H1 (cell line): ENCODE measurements at places on chromosomes 3 and 15.

DNA sequence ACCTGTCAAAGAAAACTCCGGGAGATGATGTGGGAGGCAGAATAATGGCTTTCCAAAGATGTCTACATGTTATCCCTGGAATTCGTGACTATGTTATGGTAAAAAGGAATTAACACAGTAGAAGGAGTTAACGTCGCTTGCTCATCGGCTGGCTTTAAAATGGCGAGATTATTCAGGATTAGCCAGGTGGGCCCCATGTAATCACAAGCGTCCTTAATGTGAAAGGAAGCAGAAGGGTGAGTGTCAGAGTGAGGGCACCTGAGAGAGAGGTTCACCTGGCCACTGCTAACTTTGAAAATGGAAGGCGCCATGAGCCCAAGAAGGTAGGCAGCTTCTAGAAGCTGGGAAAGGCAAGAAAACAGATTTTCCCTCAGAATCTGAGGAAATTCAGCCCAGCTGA, 557.2 kb downstream of the EPHB1 start:
- no peak for DNase-seq

GRCh38 chr15:31020542-31020941, 29.1 kb upstream of the MTMR10 start:
- DNase-seq = no peak

- no peak for DNase-seq
Measured at GRCh38 chr15:41928637-41929620, 35.1 kb upstream of the SPTBN5 start.

- DNase-seq = no peak
Measured at GRCh38 chr3:107892955-107893624, 197.7 kb downstream of the CD47 start.

GRCh38 chr15:29632671-29633406, 189.4 kb downstream of the TJP1 start:
- DNase-seq = no peak
